ENCODE measurements at places on chromosomes 4 and X.

GRCh38 chr4:79198951-79199587 is 126.8 kb downstream of the NAA11 start:
- no peak for DNase-seq

DNA sequence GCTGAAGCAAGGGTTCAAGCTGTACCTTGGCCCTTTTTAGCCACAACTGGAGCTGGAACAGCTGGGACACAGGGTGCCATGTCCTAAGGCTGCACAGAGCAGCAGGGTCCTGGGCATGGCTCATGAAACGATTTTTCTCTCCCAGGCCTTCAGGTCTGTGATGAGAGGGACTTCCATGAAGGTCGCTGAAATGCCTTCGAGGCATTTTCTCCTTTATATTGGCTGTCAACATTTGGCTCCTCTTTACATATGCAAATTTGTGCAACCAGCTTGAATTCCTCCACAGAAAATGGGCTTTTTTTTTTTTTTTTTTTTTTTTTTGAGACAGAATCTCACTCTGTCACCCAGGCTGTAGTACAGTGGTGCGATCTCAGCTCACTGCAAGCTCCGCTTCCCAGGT is 430.8 kb downstream of the PCDH11X start:
- no peak for DNase-seq

- DNase-seq, result no peak
Observed at GRCh38 chrX:153824348-153824747, 6.0 kb downstream of the PDZD4 start.

- no peak for DNase-seq
Observed at GRCh38 chr4:101200561-101200960, 146.8 kb downstream of the PPP3CA start.

DNA sequence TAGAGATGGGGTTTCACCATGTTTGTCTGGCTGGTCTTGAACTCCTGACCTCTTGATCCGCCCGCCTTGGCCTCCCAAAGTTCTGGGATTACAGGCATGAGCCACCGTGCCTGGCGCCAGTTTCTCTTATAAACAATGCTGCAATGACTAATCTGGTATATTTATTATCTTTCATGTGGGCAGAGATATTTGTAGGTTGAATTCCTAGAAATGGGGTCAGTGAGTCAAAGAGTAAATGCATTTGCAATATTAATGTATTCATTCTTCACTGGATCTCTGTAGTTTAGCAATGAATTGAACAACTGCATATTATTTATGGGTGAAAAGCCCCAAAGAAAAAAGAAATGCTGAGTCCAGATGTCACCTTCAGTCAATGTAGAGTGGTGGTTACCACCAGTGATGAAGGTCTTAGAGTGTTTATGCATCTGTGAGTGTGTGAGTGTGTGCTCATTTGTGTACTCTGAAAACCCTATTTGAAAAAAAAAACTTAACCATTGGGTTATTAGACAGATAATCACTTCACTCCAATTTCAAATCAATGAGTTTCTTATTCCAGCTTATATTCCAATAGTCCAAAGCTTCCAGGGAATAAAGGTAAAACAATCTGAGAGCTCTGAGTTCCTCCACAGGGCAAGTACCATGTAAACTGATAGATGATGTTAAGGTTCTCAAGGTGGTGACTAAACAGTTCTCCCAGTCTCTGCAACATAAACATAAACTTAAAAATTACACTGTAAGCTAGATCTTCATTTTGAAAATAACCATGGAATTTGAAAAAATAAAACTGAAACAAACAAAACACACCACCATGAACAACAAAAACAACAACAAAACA is 22.6 kb upstream of the CD38 start:
- no peak for DNase-seq

GRCh38 chr4:100113096-100113495 is 77.2 kb downstream of the DDIT4L start:
- DNase-seq, result no peak
